ENCODE measurements at places on chromosomes 13 and 19.

DNA sequence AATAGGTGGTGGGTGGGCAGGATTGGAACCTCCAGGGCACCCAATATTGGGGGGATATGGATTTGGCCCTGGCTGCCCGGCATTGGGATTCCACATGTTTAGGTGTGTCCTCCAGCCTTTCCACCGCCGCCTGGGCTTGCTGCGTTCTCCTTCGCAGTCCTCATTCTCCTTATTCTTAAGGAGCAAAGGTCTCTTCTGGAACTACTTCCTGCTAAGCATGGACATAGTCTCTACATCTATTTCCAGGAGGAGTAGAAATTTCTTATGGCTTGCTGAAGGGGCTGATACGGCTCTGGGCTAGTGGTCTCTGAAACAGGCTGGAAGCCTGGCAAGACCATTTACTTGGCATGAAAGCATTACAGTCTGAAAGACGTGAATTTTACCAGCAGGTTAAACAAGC, 9.2 kb upstream of the FCGBP start:
- no peak for DNase-seq

- DNase-seq, result no peak
Measured at GRCh38 chr13:111971891-111972780, 94.8 kb upstream of the SOX1 start.

DNA sequence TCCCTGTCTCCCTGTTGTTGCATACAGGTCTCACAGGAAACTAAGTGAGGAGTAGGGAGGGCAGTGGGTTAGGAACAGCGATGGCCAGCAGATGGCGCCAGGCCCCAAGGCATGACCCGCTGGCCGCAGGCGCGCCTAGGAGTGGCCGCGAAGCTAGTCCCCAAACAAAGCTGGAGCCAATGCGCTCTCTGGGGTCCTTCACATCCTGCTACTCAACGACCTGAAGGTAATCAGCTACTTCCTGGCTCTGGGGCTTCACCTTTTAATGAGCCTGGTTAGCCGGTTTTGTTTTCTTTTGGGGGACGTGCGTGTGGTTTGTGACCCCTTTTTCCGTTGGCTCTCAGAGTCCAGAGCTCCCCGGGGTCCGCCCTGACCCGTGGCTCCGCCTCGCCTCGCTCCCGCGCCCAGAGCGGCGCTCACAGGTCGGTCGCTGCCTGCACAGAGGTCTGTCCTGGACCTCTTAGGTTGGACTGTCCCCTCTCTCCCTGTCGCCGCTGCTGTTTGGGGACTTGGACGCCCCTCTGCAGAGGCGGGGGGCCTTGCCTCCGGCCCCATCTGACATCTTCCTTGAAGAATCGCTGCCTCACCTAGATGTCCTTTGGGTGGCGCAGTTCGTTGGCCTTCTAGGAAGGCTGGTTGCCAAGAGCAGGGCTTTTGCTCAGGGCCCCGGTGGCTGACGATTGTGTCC, 62.2 kb upstream of the GTF3A start:
- peak; percentile 71 for DNase-seq

- no peak for DNase-seq
Measured at GRCh38 chr19:30535011-30535410, 162.8 kb downstream of the ZNF536 start.

GRCh38 chr19:15431396-15432017, 12.7 kb upstream of the AKAP8L start:
- DNase-seq, result no peak

- DNase-seq, result peak; percentile 36
Measured at GRCh38 chr13:93690139-93690538, 463.5 kb downstream of the GPC6 start.

DNA sequence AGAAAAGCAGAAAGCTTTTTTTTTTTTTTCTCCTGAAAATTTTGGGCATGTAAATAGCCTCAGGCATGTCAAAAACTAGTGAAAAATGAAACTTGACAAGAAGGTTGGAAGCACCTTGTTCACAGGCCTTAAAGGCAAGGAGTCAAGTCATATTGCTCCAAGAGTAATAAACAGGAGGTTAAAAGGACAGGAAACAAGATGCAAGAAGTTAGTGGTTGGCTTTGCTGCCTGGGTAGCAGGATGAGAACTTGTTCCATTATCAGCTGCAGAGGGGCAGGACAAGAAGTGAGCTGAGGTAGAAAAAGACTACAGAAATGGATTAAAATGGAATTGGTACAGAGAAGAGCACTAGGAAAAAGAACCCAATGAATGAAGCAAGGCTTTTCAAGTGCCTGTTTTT, 242.6 kb downstream of the DCT start:
- DNase-seq, result peak; percentile 42

DNA sequence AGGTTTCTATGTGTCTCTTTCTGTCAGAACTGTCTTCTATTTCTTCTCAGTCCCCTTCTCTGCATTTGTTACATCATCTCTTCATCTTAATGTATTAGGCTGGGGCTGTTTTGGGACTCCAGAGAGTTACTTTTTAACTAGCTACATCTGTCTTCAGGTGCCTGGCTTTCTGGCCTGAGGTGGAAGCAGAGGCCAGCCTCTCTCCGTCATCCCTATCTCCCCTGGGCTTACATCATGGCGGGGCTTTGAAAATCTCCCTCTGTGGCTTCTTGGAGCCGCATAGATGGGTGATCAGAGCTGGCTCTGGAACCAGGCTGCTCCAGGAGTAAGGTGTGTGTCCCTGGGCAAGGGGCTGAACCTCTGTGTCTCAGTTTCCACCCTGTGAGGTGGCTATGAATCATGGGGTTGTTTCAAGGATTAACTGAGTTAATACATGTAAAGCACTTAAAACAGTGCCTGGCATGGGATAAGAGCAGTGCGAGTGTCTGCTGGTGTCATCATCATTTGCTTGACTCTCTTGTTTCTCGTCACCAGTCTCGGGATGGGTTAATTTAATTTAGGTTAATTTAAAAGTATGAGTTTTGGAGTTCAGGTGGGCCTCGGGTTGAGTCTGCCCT, 2.0 kb downstream of the EPN1 start:
- DNase-seq, result peak; percentile 9

GRCh38 chr13:51874651-51875050, 12.9 kb downstream of the CCDC70 start:
- DNase-seq, result no peak

DNA sequence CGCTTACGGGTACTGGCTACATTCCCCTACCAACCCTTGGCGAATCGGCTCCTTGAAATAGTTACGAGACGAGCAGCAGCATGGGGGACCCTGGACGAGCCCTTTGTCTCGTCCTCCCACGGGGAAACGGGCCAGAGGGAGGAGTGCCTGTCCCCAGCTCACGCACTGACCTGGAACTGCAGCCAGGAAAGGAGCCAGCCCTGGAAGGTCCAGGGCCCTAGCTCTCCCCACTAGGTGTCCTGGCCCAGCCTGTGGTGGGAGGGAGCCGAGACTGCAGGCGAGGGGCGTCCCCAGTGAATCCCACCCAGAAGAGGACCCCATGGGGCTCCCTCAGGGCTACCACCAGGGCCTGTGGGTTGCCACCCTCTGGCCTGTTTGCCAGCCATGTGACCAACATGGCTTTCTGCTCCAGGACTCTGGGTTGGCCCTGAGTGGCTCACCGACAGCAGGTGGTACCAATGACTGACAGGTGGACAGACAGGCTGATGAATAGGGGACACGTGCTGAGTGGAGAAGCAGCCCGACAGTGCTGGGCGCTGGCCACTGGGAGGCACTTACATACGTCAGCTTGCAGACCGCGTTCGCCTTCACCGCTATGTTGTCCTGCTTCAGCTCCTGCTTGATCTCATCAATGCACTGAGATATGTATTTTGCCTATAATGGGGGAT, 13.2 kb downstream of the AP3D1 start:
- no peak for DNase-seq

DNA sequence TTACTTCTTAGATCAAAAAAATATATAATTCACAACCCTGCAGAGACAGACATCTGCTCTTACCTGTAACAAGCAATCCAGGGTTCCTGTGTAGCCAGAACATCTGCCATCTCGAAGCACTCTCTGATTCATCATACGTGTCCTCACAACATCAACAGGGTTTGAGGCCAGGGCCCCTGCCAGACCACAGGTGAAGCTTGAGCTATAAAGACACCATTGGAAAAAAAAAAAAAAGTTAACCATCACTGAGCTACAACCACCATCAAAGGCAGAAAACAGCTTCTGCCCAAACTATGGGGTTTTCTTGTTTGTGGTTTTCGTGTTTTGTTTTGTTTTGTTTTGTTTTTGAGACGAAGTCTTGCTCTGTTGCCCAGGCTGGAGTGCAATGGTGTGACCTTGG, 19.3 kb downstream of the SLC25A30 start:
- DNase-seq, result no peak

DNA sequence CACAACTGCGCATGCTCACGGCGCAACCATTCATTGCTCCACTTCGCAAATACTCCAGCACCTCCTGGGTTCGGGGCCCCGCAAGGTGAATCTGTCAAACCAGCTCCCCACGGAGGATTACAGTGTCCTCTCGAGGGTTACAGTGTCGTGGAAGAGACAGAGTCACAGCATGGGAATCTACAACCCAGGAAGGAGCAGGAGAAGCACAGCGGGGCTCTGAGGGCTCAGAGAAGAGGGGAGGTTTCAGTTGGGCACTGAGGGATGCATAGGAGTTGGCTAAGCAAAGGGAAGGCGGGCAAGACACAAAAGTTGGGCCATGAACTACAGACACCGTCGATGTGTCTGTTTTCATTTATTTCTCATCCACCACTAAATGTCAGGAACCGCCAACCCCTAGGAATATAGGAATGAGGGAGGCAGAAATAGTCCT, 1.0 kb upstream of the GTF2F1 start:
- no peak for DNase-seq

GRCh38 chr19:37997911-37998344, 90.9 kb downstream of the SIPA1L3 start:
- DNase-seq, result peak; percentile 94

- DNase-seq, result no peak
Measured at GRCh38 chr19:4278010-4278409, 1.1 kb upstream of the SHD start.

DNA sequence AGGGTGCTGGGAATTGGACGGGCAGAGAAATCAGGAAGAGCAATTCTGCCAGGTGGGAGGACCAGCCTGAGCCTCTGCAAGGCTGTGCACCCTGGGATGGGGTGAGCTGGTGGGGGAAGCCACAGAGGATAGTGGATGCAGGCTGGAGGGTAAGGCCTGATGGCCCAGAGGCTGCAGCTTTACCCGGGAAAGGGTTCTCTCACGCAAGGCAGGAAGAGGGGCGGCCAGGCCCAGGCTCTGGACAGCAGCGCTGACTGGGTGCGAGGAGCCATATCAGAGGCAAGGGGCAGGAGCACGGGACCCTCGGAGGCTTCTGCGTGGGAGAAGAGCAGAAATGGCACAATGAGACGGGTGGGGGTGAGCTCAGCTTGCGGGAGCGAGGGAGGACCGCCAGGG, 104.6 kb downstream of the SOX1 start:
- DNase-seq, result no peak

Measured in iris pigment epithelial cell (primary cell).